GM12864 (cell line): ENCODE measurements at places on chromosomes 12 and 14.

GRCh38 chr12:46982629-46983392 lies 96.6 kb upstream of the PCED1B start:
- DNase-seq: no peak

DNA sequence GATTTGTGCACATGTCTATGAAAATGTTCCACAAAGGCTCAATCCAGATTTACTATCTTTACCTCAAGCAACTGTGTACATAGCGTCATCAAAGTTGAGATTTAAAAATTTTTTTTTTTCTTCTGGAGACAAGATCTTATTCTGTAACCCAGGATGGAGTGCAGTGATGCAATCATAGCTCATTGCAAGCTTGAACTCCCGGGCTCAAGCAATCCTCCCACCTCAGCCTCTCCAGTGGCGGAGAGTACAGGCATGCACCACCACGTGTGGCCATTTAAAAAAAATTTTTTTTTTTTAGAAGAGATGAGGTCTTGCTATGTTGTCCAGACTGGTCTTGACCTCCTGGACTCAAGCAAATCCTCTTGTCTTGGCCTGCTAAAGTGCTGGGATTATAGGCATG lies 2.3 kb downstream of the COCH start:
- no peak for DNase-seq

DNA sequence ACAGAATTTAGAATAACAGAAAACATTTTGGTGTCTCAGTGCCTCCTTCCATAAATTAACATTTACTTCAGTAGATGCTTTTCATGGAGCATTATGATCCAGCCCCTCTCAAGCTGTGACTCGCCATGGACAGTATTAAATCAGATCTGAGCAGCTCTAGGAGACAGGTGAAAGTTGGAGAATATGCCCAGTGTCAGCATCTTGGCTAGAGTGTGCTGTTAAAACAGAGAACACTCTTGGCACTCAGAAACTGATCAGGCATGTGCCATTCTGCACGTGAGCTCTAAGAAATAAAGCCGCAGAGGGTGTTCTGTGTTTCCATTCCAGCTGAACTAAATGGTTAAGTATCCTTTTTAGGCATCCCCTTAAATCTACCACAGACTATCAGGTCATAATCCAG lies 68.0 kb downstream of the DIP2B start:
- DNase-seq: no peak

GRCh38 chr14:99037777-99038430 lies 234.1 kb downstream of the BCL11B start:
- no peak for DNase-seq

- DNase-seq: no peak
Observed at GRCh38 chr12:27957366-27957765, 15.2 kb downstream of the PTHLH start.

GRCh38 chr14:71322655-71323250 lies 415.5 kb downstream of the PCNX1 start:
- peak; percentile 61 for DNase-seq

DNA sequence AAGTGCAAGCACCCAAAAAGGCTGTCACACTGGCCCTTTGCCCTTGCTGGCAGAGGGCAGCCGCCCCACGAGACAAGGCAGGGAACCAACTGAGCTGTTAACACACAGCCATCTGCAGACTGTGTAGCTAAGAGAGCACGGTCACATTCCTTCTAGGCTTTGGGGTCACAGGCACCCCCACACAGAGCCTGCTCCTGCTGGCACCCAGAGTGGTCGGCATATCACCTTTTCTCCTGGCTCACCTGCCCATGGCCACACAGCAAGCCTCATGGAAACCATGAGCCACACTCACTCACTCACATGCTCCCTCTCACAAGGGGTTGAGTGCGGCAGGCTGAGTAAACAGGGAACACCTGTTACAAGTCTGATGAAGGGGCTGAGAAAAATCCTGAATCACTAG lies 214.5 kb downstream of the PCNX1 start:
- DNase-seq: no peak

DNA sequence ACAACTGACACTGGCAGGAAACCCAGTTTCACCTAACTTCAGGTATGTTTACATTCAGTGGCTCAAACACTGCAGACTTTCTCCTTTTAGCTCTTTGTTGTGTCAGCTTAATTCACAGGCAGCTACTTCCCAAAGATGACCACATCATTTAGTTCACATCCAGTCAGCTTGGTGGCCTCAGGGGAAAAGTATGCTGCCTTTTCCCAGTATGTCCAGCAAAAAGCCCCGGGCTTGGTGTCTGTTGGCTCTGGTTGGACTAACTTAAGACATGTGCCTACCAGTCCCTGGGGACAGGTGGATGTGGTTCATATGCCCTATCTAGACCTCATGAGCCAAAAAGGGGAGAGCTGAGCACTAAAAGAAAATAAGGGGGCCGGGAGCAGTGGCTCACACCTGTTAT lies 56.4 kb downstream of the GOLGA5 start:
- no peak for DNase-seq

GRCh38 chr12:89861086-89861485 lies 152.4 kb upstream of the ATP2B1 start:
- no peak for DNase-seq

DNA sequence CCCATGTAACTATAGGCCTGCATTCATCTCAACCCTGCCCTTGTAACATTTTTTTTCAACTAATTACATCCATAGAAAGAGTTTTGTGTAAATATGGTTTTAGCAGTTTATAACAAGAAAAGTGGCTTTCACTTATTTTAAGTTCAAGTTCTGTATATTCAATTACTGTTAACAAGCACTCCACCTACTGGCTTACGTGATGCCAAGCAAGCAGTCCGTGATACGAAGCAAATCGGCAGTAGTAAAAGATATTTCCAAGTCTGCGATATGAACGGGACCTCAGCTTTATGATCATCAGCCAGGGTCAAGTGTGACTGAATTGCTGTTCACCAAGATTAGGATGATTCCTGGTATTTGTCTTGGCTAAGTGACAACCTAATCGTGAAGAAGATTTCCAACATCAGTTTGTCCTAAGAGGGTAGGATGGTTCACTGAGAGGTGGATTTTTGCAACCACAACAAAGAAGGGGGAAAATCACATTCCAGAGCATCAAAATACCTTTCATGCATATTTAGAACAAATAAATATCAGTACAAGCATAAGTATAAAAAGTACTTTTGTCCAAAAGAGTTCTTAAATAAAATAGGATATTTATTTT lies 456.2 kb downstream of the FOXG1 start:
- no peak for DNase-seq

GRCh38 chr12:105261010-105261409 lies 25.0 kb upstream of the APPL2 start:
- DNase-seq: no peak

DNA sequence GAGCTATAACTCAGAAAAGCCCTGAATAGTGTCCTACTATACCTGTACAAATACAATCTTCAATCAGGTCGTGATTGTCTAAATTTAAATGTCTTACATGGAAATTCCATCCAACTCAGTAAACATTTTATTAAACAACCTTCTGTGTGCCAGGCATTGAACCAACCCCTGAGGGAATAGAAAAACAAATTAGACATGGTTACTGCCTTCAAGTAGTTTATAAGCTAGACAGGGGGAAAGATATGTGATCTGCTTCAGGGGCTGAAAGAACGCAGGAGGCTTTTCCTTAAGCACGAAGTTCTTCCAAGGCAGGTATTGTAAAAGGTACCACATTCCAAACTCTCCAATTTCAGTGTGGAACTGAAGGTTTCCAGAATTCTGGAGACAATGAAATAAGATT lies 39.7 kb upstream of the STAB2 start:
- no peak for DNase-seq

DNA sequence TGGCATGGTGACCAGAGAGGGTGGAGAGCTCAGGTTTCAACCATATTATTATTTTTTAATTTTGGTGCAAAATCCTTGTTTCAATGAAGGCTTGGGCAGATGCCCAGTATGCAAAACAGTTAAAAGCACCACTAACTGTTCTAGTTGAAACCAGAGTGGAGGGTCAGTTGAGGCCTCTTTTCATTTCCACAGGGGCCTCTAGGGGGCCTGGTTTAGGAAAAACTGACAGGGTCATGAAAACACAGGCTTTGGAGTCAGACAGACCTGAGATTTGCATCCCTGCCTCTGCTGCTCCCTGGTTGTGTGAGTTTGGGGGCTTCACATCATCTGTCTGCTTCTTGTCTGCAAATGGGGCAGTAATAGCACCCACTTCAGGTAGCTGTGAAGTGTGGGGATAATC lies 3.3 kb upstream of the RPH3A start:
- no peak for DNase-seq

DNA sequence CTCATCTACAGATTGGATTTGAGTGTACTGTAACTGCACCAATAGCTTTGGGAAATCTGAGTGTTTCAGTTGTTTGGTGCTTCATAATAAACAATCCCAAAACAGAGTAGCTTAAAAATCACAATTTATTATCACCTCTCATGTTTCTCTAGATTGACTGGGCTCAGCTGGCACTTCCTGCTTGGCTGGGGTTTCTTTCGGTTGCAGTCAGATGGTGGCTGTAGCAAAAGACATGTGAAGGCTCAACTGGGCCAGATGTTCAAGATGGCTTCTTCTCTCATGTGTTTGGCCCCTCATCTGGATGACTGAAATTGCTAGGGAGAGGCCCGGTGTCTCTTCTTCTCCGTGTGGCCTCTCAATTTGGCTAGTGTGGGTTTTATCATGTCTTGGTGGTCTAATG lies 12.1 kb upstream of the BMP4 start:
- no peak for DNase-seq

- no peak for DNase-seq
Observed at GRCh38 chr14:30252783-30253674, 305.9 kb upstream of the G2E3 start.

DNA sequence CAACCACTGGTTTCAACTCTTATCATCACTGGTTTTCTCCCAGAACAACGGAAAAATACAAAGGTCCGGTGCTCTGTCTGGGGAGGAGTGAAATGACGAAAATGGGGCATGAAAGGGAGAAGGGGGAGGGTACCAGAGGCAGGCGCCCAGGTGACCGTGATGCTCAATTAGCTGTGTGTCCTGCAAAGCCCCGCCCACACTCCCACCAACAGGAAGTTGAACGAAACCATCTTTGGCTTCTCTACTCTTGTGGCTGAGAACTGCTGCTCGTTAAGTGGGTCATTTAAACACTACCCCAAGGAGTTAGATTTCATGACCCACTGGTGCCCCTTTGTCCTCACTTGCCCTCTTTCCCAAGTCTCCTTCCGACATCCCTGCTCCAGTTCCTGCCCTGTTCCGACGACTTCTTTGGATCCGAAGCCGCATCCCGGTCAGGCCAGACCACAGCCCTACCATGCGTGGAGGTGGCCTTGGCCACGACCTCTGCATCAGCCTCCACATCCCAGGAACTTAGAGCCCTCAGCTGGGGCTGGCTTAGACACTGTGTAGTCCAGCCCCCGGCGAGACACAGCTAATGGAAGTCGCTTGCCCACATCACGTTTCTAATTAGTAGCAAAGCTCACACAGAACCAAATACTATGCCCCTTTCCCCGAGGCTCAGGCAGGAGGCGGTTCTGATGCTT lies 11.4 kb upstream of the LRTM2 start:
- DNase-seq: no peak

DNA sequence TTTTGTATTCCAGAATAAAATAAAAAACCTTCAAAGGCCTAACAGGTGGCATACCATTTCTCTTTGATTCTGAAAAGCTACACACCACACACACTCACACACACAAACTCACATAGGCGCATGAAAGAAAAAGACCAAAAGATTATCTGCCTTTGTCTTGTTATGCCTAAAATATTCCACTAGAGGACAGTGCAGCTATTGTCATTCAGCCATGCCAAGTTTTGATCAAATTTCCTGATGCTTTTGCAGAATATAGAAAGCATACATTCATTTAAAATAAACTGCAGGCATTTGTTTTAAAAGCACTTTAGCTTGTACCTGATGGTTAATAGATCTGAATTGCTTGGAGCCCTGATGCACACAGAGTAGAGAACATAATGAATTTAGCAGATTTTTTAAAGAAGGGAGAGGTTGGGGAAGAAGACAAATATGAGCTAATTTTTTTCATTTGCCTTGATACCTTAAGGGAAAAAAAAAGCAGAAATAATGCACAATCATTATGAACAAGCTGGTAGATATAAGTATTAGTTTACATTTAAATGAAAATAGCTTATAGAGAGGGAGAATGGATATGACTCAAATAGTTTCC lies 1766.9 kb upstream of the SEL1L start:
- no peak for DNase-seq

DNA sequence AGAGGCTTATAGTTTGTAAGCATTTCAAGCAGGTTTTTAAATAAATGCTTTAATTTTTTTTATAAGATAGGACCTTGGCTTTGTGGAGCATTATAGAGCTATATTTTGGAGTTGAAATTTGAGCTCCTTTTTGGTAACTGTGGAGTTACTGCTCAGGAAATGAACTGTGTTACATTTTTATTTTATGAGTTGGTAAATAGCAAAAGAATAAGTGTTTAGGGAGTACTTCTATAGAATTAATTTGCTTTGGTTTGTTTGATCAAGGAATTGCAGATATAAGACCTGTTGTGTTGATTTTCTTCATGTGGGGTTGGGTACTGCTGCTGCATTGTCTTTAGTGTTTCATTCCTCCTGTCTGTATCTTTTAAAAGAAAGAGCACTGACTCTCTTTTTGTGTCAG lies 3.5 kb downstream of the ATP2A2 start:
- no peak for DNase-seq

GRCh38 chr12:89642959-89643358 lies 65.7 kb downstream of the ATP2B1 start:
- no peak for DNase-seq

GRCh38 chr12:98351089-98351488 lies 164.3 kb upstream of the TMPO start:
- no peak for DNase-seq

GRCh38 chr12:131994589-131994988 lies 44.8 kb downstream of the EP400 start:
- no peak for DNase-seq

- DNase-seq: no peak
Observed at GRCh38 chr12:1630827-1631591, 2.0 kb downstream of the WNT5B start.

- peak; percentile 48 for DNase-seq
Observed at GRCh38 chr12:29164477-29165393, 15.7 kb downstream of the FAR2 start.

- DNase-seq: no peak
Observed at GRCh38 chr12:45327823-45328383, 112.0 kb downstream of the ANO6 start.

DNA sequence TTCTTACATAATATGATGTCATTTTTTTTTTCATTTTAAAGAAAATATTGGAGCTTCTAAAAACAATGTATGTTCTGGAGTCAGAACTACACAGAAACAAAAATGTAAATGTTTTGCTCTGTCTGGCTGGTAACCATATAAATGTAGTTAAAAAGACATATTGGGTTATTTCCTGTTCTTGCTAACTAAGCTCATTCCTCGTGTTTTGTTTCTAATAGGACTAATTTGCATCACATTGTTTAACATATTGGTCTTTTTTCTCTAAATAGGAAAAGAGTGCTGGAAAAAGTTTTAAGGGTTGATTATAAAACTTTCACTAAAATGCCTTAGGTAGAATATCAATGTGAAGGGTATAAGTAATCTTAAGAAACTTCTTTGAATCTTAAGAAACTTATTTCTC lies 221.3 kb downstream of the SLC6A15 start:
- DNase-seq: no peak
